ENCODE measurements at places on chromosomes 4 and X.
A peak's percentile ranks its signal among the peaks of the same experiment; 100 is the strongest.

DNA sequence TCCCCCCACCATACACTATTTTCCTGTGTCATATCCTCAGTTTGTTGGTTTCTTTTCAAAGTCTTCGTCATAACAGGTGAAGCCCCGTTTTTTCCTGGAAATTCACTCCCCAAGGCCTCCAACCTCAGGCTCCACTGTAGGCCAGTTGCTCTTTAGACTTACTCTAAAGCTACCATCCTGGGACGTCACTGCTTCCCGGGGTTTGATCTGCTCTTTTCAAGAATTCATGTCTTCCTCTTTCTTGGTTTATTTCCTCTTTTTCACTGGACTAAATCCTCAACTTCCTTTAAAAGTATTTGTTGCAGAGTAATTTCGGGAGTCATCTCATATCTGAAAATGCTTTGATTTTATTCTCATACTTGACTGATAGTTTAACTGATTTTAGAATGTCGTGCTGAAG is 6.5 kb upstream of the SERTM2 start:
- no peak for DNase-seq

DNA sequence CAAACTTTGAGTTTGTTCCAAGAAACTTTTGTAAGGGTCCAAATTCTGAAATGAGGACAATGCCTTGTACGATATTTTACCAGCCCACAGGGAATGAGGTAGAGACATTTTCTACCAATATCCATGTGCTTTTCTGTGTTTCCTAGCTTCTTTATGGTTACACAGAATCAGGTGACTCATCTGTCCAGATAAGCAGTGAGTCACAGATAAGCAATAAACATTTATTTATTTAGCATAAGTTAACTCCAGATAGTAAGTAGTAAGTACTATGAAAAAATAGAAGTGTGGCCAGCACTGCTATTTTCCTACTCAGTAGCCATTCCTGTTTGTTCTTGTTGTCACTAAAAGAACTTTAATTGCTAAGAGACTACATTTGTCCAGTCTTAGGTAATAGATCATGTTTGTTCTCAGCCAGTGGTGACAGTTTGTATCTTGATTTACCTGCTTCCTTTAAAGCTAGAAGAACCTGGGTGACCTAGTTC is 7.4 kb downstream of the AFF1 start:
- no peak for DNase-seq

GRCh38 chr4:154660052-154660451 is 47.6 kb upstream of the FGG start:
- no peak for DNase-seq

DNA sequence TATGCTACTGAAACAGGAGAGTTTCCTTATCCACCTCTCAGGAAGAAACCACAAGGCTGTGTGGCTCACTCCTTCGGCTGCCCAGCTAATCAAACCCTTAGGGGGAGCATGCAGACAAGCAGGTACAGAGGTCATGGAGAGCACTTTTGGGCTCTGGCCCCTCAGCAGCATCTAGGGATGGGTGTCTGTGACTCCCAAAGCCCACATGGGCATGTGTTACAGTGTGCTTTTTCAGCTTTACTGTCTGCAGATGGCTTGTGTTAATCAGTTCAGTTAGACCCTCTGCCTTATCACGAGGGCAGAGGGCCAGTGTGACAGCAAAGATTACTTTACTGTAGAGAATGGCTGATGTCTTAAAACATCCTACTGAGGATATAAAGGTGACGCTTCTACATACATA is 447.4 kb downstream of the PCDH10 start:
- no peak for DNase-seq

GRCh38 chr4:183631577-183632198 is 27.3 kb downstream of the RWDD4 start:
- DNase-seq = no peak

DNA sequence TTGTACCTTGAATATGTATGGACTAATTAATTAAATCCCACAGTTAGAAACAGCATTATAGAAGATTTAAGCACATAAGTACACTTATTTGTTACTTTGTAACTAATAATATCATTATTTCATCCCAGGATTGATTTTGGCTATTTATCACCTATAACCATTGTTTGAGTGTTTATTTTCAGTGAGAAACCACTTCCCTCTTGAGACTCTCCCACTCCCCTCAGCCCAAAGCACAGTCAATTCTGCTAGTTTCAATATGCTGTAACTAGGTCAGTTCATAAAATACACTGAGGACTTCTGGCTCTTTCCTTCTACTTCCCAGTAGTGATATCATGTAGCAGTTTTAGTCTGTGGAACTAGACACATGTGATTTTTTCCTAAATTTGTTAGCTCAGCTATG is 16.3 kb downstream of the OFD1 start:
- DNase-seq = no peak

GRCh38 chr4:186027405-186027804 is 41.6 kb upstream of the TLR3 start:
- no peak for DNase-seq

DNA sequence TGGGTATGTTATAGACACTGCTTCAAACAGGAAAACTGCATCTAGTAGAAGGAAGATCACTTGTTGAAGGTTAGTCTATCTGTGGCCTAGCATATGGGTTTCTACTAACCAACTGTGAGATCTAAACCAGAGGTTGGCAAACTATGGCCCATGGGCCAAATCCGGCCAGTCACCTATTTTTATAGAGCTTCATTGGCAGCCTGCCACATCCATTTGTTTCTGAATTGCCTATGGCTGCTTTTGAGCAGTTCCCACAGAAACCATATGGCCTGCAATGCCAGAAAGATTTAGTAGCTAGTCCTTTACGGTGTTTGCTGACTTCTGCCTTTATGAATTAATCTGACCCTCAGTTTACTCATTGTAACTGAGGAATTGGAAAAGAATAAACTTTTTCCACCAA is 71.1 kb downstream of the MID1 start:
- no peak for DNase-seq

DNA sequence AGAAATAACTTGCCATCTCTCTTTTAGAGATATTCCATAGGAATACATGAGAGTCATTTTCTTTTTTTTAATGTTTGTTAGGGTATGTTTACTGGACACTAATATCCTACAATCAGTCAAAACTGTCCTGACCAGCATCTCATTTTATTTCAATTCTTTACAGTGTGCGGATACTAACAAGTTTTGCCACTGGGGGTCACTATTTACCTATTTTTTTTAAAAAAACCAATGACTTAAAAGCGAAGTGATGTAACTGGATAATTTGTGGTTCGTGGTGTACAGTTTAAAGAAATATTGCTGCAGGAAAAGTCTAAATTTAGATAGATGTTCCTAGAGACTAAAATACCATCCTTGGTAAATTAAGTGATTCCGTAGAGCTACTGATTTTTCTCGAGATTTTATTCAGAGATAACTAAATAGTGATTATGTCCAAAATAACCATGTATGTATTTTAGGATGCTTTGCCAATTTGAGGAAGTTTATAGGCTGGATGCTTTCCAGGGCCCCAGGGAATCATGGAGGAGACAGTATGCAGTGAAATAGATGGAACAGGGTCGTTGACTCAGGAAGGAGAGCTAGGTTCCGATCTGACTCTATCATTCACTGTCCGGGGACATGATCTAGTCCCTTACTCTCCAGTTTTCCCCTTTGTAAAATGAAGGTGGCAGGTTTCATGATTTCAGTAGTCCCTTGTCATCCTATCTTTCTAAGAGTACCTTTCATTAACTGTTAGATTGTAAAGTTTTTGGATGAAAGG is 34.0 kb upstream of the GNPDA2 start:
- DNase-seq = peak; percentile 19

GRCh38 chrX:150316564-150316963 is 46.6 kb upstream of the MAMLD1 start:
- DNase-seq = no peak

DNA sequence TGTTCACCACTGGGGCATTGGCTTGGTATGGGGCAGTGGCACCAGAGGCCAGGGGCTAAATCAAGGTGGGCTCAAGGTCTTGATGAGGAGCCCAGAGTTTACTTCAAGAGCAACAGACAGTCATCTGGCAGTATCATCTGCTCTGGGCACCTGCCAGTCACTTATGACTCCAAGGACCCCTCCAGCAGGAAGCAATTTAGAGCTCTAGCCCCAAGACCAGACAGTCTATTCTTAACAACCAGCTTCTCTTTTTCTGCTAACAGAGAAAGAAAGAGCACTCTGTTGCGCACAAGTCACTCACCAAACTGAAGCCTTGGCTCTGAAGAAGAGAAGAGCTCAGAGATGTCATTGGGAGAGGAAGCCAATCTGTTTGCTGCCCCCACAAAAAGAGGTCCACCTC is 309.2 kb downstream of the HS3ST1 start:
- no peak for DNase-seq

DNA sequence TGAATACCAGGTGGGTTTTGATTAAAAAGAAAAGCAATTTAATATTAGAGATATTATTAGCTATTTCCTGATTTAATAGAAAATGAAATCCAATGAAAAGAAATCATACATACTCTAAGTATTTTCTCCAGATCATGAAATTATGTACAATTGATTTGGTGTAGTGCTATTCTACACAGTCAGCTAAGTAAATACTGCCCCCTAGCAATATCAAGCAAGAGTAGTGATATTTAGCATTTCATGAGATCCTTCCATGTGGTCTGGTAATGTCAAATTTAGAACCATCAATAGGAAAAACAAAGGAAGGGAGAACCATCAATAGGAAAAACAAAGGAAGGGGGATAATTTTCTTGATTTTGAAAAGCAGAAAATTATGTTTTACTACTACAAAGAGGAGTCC is 114.6 kb downstream of the TBCK start:
- DNase-seq = no peak

- no peak for DNase-seq
Observed at GRCh38 chr4:95272036-95272435, 276.7 kb downstream of the UNC5C start.

DNA sequence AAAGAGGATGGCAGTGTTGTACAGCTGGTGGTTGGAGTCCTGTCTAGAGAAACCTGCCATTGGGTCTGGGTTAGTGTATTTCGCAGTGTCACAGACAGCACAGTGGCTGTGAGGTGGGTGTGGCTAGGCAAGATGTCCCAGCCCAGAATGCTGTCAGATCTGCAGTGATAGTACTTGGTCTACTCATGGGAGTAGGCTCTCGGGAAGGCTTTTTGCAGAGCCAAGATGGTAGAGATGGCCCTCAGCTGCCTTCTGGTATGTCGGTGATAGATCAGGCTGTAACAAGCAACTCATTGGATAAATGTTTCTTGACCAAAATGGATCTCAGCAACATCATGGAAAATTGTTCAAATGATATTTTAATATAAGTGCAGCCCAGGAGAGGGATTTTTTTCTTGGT is 84.3 kb upstream of the WDR1 start:
- no peak for DNase-seq

DNA sequence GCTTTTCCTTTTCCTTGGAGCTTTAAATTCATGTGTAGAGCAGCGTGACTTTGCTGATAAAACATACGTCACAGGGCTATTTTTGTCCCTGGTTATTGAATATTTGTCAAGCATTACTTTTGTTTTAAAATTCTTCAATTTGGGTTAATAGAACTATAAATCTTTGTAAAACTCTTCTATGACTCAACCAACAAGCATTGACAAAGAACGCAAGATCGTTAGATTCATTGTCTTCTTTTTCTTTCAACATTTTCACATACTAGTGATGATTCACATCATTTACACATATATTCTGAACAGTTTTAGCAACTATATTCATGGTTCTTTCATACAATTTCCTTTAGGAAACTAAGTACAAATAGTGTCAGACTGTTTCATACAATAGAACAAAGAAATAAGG is 72.0 kb upstream of the GPM6A start:
- no peak for DNase-seq

GRCh38 chrX:66050140-66050569 is 10.3 kb upstream of the VSIG4 start:
- no peak for DNase-seq

GRCh38 chrX:17587366-17587765 is 149.9 kb upstream of the SCML1 start:
- DNase-seq = no peak

GRCh38 chrX:97705936-97706335 is 822.2 kb downstream of the RPA4 start:
- DNase-seq = no peak

DNA sequence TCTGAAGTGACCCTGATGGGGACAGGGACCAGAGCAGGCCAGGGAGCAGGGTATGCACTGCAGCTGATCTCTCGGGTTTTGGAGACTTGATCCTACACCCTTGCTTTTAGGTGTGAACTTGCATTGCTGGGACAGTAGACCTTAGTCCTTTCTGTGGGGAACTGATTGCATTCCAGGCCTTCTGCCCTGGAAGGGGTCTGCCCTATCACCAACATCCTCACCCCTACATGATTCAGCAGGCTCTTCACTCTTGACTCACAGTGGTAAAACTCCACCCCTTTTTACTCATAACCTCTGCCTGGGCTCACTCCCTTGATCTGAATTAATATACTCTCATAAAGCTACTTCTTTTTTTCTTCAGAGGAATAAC is 6.6 kb upstream of the DDX60L start:
- no peak for DNase-seq

- DNase-seq = no peak
Observed at GRCh38 chr4:66294638-66295037, 624.3 kb upstream of the EPHA5 start.

- no peak for DNase-seq
Observed at GRCh38 chr4:174528226-174528625, 5.9 kb upstream of the HPGD start.

- DNase-seq = no peak
Observed at GRCh38 chr4:5399790-5400421, 308.5 kb downstream of the EVC2 start.

Data from NCI-H2081 treated with DMSO at 0.1 percent for 48 hours (cell line).